ENCODE measurements at places on chromosomes 11 and 22. TPM values are rescaled to one million over a fixed set of nuclear protein-coding genes. Genes with fewer than 3 reads are reported as not detected.

Gene NCR3LG1
- 2.0 TPM for total RNA-seq

- DNase-seq = no peak
Observed at GRCh38 chr22:21921184-21921721, 31.4 kb downstream of the PPM1F start.

DNA sequence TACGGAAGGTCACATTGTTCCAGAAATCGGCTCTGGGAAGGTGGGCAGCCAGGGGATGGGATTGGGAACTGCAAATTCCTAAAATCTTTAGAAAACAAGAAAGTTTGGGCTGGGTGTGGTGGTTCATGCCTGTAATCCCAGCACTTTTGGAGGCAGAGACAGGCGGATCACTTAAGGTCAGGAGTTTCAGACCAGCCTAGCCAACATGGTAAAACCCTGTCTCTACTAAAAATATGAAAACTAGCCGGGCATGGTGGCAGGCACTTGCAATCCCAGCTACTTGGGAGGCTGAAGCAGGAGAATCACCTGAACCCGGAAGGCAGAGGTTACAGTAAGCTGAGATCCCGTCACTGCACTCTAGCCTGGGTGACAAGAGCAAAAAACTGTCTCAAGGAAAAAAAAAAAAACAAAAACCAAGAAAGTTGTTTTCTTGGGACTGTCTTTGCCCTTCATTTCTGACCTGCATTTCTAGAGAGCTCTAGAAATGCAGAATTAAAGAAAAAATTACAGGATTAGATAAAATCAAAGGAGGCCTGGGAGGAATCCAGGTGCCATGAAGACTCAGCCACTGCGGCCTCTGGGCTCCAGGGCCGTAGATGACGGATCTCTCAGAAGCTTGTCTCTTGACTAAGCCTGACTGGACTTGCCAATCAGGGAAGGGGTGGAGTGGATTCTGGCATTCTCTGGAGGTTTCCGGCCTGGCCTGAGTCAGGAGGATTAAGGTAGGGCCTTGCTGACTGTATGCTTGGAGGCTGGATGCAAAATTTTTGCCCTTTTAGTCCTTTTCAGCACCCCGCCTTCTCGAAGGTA lies 5.3 kb upstream of the MALAT1 start:
- peak; percentile 94 for DNase-seq

DNA sequence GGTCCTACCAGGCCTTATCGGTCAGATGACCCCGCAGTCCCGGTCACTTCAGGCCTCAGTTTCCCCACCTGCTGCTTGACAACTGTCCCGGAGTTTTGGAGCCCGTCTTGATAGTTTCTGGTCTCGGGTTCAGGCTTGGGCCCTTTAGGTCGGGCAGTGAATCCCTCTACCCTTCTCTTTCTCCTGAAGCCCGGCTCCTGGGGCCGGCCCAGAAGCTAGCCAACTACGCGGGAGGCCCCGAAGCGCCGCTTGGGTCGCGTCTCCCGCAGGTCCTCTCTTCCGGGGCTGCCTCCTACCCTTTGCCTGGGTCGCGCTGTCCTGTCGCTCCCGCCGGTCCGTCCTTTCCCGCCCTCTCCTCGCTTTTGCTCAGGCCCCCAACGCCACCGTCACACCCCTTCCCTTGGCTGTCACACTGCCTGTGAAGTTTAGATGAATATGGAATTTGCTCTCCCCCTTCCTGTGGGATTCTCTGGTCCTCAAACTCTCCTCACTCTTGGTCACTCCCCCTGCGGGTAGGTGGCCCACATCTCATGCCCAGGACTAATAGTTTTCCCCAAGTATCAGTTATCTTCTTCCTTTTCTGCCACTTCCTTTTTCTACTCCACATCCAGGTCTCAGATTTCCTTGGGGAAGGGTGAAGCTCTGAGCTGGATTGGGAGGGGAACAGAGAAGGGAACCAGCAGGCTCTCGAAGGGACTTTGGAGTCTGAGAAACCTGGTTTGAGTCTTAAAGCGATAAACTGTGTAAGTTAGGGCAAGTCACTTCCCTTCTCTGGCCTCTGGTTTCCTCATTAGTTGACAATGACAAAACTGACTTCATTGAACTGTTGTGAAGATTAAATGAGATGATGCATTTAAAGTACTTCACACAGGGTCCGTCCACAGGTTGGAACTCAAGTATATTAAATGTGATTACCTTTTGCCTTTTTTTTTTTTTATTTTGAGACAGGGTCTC lies 790 bp downstream of the RAB1B start:
- peak; percentile 75 for DNase-seq

Measured in myocyte (in vitro differentiated cells).